ENCODE measurements at places on chromosomes 12 and 14.

GRCh38 chr12:46609273-46609623 is 216.5 kb downstream of the SLC38A4 start:
- H3K4me1 ChIP-seq, result peaks cover 4% of the 10 kb centered on the region
- H3K4me3 ChIP-seq, result no peak overlapping the region
- no peaks in the 10 kb centered on the region for H3K36me3 ChIP-seq
- H3K27ac ChIP-seq, result peak overlapping the region; percentile 79
- no peak for DNase-seq
- no peaks in the 10 kb centered on the region for H3K27me3 ChIP-seq

DNA sequence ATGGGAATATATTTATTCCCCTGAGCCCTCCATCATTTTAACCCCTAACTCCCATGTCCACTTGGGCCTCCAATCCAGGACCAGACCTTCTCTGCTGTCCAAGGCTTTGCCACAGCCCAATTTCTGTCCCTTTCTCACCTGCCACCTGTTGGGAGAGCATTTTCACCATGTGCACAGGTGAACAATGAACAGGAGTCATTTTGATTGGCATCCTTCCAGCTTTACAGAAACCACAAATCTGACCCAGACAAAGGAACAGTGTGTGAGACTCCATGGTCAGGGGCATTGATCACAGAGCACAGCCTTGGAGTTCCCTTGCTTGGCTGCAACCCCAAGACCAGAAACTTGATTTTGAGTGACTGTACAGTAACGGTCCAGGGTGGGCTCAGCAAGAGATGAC is 91.9 kb downstream of the CRACR2A start:
- H3K4me3 ChIP-seq, result no peak overlapping the region
- no peak overlapping the region for H3K27ac ChIP-seq
- no peaks in the 10 kb centered on the region for H3K4me1 ChIP-seq
- H3K36me3 ChIP-seq, result no peaks in the 10 kb centered on the region

DNA sequence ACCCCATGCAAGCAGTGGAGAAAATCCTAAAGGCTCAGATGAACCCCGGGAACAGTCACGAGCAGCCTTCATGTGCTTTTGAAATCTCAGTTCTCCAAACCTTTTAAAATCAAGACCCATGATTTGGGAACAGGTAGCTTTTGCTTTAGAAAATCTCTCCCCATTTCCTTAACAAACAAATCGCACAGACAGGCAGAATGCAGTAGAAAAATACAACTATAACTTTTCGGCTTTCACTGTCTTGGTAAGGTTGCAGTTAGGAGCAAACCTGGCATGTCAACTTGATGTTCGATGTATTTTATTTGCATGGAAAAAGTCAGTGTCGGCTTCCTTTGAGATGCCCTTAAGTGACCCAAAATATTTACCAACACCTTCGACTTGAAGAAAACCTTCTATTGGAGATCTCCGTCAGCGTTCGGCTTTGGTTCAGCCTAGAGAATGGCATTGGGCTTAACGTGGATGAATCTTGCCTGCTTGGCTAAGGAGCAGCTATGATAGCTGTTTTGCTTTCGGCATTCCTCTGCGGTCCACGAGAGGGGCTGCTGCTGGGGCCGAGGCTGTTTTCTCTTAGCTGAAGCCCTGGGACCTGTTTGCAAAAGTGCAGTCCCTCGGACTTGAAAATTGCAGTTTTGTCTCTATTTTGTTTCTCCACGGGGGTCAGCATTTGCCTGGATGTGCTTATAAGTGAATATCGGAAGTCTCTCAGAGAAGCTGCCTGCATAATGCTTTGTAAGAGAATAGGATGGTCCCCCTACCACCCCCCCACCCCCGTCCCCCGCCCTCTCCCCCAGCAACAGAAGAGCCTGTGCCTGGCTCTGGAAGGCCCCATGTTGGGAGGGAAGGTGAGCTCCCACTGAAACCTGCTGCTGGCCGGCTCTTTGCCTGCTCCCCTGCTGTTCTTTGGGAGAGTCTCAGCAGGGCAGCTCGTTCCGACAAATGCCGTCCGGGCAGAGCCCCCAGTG is 122.8 kb downstream of the AACS start:
- H3K27me3 ChIP-seq, result no peaks in the 10 kb centered on the region
- no peak overlapping the region for H3K27ac ChIP-seq
- no peaks in the 10 kb centered on the region for H3K4me1 ChIP-seq
- peak overlapping the region; percentile 66 for H3K4me3 ChIP-seq
- no peak for DNase-seq

GRCh38 chr14:69013943-69014782 is 35.1 kb upstream of the ACTN1 start:
- H3K36me3 ChIP-seq, result no peaks in the 10 kb centered on the region
- H3K27me3 ChIP-seq, result no peaks in the 10 kb centered on the region
- no peak overlapping the region for H3K27ac ChIP-seq
- peak; percentile 85 for DNase-seq

DNA sequence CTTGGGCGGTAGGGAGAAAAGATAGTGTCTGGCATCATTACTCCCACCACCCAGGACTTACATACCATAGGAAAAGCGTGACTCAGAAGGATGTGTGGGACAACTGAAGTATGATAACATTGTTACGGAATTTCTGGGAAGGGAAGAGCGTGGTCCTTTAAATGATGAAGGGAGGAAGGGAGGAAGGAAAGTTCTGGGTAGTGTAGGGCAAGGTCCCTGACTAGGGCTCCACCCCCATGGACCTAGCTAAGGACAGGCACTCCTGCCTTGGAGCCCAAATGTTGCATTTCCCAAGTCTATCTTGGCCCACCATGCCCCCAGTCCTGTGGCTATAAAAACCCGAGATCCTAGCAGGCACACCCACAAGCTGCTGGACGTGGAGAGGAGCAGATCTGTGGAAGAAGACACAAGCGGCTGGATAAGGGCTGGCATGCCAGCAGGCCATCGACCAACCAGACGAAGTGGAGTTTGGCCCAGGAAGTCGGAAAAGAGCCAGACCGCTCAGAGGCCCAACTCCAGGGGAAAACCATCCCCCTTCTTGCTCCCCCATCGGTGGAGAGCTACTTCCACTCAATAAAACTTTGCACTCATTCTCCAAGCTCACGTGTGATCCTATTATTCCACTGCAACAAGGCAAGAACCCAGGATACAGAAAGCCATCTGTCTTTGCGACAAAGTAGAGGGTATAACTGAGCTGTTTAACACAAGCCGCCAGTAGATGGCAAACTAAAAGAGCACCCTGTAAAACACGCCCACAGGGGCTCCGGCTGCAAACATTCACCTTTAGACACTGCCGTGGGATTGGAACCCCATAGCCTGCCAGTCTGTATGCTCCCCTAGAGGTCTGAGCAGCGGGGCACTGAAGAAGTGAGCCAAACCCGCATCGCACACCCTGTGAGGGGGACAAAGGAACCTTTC is 23.0 kb upstream of the RAB21 start:
- H3K4me3 ChIP-seq, result no peak overlapping the region
- DNase-seq, result no peak
- H3K36me3 ChIP-seq, result no peaks in the 10 kb centered on the region
- H3K27me3 ChIP-seq, result no peaks in the 10 kb centered on the region
- H3K27ac ChIP-seq, result no peak overlapping the region

- peak; percentile 74 for DNase-seq
- H3K4me1 ChIP-seq, result no peaks in the 10 kb centered on the region
- H3K36me3 ChIP-seq, result no peaks in the 10 kb centered on the region
- H3K27me3 ChIP-seq, result no peaks in the 10 kb centered on the region
Observed at GRCh38 chr12:132638541-132639408, 20.2 kb downstream of the P2RX2 start.

- H3K27me3 ChIP-seq, result no peaks in the 10 kb centered on the region
- H3K36me3 ChIP-seq, result no peaks in the 10 kb centered on the region
- H3K4me3 ChIP-seq, result no peak overlapping the region
- DNase-seq, result no peak
- H3K27ac ChIP-seq, result no peak overlapping the region
- no peaks in the 10 kb centered on the region for H3K4me1 ChIP-seq
Observed at GRCh38 chr12:16399101-16399500, 51.7 kb downstream of the MGST1 start.

DNA sequence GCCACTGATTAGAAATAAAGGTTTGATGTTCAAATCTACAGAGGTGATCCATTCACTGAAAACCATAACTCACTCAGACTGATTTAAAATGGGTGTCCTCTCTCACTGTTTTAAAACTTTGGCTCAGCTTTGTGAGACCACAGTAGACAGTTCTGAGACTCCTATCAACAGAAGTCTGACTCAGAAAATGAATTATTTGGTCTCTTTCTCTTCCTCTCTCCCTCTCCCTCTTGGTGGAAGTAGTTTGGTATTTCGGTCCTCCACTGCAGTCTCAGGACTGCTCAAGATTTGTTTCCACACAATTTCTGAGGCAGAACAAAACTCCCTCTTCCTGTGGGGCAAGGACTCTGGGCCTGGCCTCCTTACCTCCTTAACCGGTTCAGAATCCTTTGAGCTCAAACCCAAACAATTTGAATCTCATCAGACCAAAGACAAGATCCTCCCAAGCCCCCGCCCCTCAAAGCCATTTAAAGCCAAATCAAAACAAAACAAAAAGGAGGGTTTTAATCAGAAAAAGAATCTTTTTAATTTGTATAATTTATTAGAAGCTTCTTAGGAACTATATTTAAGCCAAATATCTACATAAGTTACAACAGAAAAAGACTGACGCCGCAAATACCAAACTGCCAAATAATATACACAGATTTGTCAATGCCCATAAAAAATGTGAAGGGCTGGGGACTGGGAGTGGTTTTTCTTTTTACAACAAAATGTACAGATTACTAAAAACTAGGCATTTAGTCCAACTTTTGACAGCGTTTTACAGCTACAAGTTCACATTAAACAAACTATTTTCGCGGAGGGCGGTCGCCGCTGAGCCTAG is 3.9 kb downstream of the NKX2-1 start:
- no peaks in the 10 kb centered on the region for H3K4me1 ChIP-seq
- no peak overlapping the region for H3K27ac ChIP-seq
- no peaks in the 10 kb centered on the region for H3K36me3 ChIP-seq
- no peaks in the 10 kb centered on the region for H3K27me3 ChIP-seq
- DNase-seq, result no peak

- no peak for DNase-seq
- H3K4me3 ChIP-seq, result no peak within 1 kb of the TSS
- no peaks in the 10 kb centered on the region for H3K4me1 ChIP-seq
- H3K27me3 ChIP-seq, result no peaks in the 10 kb centered on the region
- no peaks in the 10 kb centered on the region for H3K36me3 ChIP-seq
Observed at GRCh38 chr12:9669534-9669933, at the start of gene CLEC2D. Gene CLEC2D (plus strand): TSS chr12:9669713. CDS start chr12:9669735, 22 bp downstream.

DNA sequence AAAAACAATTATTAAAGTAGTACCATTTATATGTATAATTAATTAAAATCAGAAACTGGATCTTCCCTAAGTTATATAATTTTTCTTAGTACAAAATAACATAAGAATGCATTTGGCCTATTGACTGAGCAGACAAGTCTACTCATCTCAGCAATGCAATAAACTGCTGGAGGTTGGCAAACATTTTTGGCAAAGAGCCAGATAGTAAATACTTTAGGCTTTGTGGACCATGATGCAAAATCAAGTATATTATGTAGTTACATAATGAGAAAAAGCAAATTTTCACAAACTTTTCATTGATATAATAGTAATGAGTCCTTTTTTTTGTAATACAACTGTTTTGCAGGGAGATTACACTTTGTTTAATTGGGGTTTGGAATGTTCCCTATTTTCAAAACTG is 30.9 kb downstream of the ERGIC2 start:
- no peak overlapping the region for H3K27ac ChIP-seq
- no peak for DNase-seq
- H3K36me3 ChIP-seq, result no peaks in the 10 kb centered on the region
- H3K27me3 ChIP-seq, result no peaks in the 10 kb centered on the region
- no peak overlapping the region for H3K4me3 ChIP-seq
- no peaks in the 10 kb centered on the region for H3K4me1 ChIP-seq

- H3K4me1 ChIP-seq, result no peaks in the 10 kb centered on the region
- DNase-seq, result peak; percentile 45
- no peaks in the 10 kb centered on the region for H3K27me3 ChIP-seq
- no peak overlapping the region for H3K27ac ChIP-seq
Observed at GRCh38 chr12:109718390-109718789, 4.8 kb downstream of the FAM222A start.

- DNase-seq, result no peak
- H3K36me3 ChIP-seq, result peaks cover 16% of the 10 kb centered on the region
- H3K4me3 ChIP-seq, result no peak overlapping the region
- no peak overlapping the region for H3K27ac ChIP-seq
- H3K4me1 ChIP-seq, result no peaks in the 10 kb centered on the region
- no peaks in the 10 kb centered on the region for H3K27me3 ChIP-seq
Observed at GRCh38 chr12:132731574-132731973, 20.9 kb downstream of the PGAM5 start.

DNA sequence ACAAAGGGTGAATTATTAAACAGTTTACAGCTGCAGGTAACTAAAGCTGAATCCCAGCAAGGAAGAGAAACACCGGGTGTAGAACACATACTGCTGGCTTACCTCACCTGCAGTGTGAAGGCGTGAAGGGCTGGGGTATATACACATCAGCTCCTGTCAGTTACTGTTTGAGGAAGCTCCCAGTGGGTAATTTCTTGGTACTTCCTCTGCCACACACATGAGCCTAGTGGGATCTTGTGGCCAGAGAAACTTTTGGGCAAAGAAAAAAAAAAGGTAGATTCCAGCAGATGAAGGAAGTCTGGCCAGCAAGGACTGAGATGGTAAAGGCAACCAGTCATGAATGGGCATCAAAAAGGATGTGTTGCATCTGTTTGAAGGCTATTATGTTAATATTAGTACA is 14.0 kb upstream of the GPR33 start:
- no peak for DNase-seq
- H3K27me3 ChIP-seq, result no peaks in the 10 kb centered on the region
- no peak overlapping the region for H3K27ac ChIP-seq
- no peak overlapping the region for H3K4me3 ChIP-seq

- H3K27me3 ChIP-seq, result no peaks in the 10 kb centered on the region
- H3K27ac ChIP-seq, result no peak overlapping the region
- H3K4me1 ChIP-seq, result no peaks in the 10 kb centered on the region
Observed at GRCh38 chr12:115491511-115492250, 785.8 kb downstream of the MED13L start.

- H3K36me3 ChIP-seq, result no peaks in the 10 kb centered on the region
- no peaks in the 10 kb centered on the region for H3K4me1 ChIP-seq
- no peaks in the 10 kb centered on the region for H3K27me3 ChIP-seq
- DNase-seq, result no peak
- H3K4me3 ChIP-seq, result no peak overlapping the region
Observed at GRCh38 chr14:44112774-44113460, 394.2 kb downstream of the FSCB start.

DNA sequence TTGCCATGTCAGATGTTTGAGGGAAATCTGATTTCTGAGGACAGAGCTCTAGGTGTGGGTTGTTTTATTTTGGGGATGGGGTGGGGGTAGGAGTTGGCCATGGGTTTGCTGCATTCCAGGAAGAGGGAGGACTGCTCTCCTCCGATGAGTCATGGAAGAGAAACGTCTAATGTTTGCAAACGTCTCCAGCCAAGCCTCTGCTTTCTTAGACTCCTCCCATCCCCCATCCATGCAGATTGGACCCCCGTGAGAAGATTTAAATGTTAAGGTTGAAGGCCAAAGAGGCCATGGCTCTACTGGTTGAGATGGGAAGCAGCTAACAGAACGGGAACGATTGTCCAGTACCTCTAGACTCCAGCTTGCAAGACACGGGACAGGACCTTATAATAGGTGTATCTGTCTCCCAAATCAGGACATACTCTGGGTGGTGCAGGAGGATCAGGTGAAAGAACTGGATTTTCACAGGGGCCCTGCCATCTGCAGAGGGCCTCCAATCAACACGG is 11.4 kb upstream of the ATP2A2 start:
- no peak for DNase-seq
- H3K36me3 ChIP-seq, result no peaks in the 10 kb centered on the region
- H3K27ac ChIP-seq, result peak overlapping the region; percentile 86
- H3K27me3 ChIP-seq, result no peaks in the 10 kb centered on the region
- H3K4me1 ChIP-seq, result peaks cover 4% of the 10 kb centered on the region

- H3K27me3 ChIP-seq, result no peaks in the 10 kb centered on the region
- DNase-seq, result no peak
Observed at GRCh38 chr14:42241101-42241500, 634.4 kb downstream of the LRFN5 start.
